Suprapubic skin (tissue), 4 donors: ENCODE measurements at places on chromosomes 2 and 18. TPM values are rescaled to one million over a fixed set of nuclear protein-coding genes. Genes with fewer than 3 reads are reported as not detected.
A peak's percentile ranks its signal among the peaks of the same experiment; 100 is the strongest.

The GALNT3 gene
- 24.0 TPM for total RNA-seq

- no peak for DNase-seq
Observed at GRCh38 chr2:62460175-62460574, 45.8 kb downstream of the TMEM17 start.

- no peak for DNase-seq
Observed at GRCh38 chr2:39313575-39313974, 69.8 kb upstream of the CDKL4 start.

The CLK1 gene
- 61.0 TPM for total RNA-seq

The POTEJ gene
- total RNA-seq = not detected

DNA sequence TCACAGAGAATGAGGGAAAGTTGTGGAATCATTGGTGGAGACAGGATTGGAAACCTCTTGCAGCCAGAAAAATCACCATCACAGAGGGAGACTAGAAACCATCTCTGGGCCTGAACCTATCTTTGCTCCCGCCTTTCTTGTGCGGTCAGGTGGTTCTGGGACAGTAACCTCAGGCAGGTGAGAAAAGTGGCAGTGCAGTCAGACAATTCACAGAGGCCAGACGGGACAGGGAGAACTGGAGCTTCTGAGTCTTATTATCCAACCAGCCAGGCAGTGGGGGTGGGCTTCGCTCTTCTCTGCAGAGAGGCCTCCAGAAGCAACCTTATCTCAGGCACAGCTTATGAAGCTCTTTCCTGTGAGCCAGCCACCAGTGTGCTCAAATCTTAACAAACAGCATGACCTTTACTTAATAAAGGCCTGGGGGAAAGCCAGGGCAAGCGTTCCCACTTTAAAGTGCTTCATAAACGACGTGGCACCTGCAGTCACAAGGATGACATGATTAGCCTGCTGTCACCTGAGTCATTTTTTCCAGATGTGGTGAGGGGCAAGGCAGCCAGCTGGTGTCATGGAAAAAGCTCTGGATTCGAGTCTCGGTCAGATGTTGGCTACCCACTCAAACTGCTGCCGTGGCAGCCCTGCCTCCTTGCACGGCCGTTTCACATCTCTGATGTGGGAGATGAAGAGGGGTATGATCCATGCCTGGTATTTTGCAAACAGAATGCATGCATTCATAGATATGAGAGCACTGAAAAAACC, 109.7 kb downstream of the B3GNT2 start:
- DNase-seq = peak; percentile 59

The TUBA3D gene
- total RNA-seq = not detected

The EDAR gene
- 2.0 TPM for total RNA-seq

- no peak for DNase-seq
Observed at GRCh38 chr2:60530660-60531281, 22.7 kb downstream of the BCL11A start.

- peak; percentile 84 for DNase-seq
Observed at GRCh38 chr18:23134780-23135549, at the start of gene CABLES1. Gene CABLES1, plus strand, starts transcription at chr18:23135485. Its CDS starts 278 bp downstream, at chr18:23135763.

The SCYGR2 gene
- total RNA-seq = not detected

DNA sequence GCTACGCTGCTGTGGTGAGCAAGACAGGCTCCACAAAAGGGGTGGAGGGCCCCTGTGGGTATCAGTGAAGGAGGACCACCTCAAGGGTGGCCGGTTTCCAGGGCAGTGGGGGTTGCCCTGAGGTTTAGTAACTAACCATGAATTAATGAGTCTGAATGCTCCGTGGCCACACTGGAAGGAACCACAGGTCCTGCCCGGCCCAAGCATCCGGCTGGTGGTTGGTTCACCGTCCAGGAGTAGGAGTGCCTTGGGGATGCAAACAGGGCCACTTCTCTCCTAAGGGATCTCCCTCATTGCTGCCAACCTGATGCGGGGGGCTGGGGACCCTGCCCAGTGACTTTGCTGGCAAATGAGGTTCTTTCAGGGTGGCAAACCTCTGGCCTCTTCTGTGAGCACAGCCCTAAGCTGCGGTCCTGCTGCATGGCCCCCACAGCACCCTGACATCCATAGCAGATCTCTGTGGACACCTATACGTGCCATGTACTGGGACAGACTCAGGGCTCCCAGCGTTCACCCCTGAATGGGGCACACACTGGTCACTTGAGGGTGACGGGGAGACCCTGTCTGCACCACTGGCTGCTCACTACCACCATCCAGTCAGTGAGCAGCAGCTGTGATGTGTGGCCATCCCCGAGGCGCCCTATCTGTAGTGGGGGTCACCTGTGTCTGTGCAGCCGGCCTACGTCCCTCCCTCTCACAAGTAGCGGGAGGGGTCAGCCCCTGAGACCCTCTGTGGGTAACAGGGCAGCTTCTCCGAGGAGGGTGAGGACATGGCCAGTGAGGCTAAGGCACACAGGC, 41.6 kb downstream of the HS6ST1 start:
- peak; percentile 50 for DNase-seq

- no peak for DNase-seq
Observed at GRCh38 chr2:49490710-49491109, 336.4 kb upstream of the FSHR start.

The IGFBP2 gene
- total RNA-seq = 19.7 TPM

- no peak for DNase-seq
Observed at GRCh38 chr2:43179942-43180341, 46.5 kb downstream of the ZFP36L2 start.

The HNRNPA3 gene
- 40.9 TPM for total RNA-seq

DNA sequence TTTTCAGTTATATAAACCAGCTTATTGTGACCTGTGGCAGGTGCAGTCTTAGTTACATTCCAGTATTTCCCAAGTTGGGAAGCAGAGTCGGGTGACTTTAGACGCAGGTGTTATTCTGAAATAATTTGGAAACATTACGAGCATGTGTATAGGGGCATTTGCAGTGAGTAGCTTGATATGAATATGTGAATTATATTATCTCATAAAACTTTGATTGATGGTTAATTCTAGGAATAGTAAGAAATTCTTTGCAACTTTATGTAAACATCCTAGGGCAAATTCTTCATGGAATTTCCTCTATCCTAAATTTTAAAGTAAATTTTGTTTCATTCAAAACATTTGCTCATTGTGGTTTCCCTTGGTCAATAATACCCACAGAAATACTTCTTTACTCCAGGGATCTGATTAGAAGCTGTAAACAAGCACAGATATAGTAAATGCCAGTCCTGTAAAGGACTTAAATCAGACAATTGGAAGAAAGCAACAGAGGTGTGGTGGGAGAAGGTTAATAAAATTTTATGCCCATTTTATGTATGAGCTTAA, 580.6 kb upstream of the CDH2 start:
- DNase-seq = no peak

DNA sequence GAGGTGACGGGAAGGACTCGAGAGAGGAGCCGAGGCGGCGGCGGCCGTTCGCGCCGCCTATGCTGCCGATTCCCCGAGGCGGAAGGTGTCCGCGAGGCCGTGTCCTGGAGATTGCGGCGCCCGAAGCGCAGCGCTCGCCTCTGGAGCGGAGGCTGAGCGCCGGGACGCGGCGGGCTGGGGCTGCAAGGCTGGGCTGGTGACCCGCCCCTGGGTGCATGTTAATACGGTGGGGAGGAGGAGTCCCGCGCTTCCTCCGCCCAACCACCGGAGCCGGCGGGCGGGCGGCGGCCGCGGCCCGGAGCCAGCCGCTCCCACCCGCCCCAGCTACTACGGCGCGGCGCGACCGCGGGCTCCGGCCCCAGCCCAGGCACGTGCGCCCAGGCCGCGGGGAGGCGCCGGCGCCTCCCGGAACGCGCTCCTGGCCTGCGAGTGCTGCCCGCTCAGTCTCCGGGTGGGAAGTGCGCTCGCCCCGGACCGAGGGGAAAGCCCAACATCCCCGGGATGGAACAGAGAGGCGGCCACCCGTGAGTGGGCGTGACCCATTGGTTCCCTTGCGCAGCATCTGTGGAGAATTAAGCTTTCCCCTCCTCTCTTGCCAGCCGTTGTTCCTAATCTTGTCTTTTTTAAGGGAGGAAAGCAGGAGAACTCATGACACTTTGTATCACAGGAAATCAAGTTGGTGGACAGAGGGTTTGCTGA, at the start of gene DLGAP1:
Gene DLGAP1, minus strand, starts transcription at position 195 of the 699 bp plus-strand sequence.
- DNase-seq = peak; percentile 73

The GALR1 gene
- total RNA-seq = 0.08 TPM

DNA sequence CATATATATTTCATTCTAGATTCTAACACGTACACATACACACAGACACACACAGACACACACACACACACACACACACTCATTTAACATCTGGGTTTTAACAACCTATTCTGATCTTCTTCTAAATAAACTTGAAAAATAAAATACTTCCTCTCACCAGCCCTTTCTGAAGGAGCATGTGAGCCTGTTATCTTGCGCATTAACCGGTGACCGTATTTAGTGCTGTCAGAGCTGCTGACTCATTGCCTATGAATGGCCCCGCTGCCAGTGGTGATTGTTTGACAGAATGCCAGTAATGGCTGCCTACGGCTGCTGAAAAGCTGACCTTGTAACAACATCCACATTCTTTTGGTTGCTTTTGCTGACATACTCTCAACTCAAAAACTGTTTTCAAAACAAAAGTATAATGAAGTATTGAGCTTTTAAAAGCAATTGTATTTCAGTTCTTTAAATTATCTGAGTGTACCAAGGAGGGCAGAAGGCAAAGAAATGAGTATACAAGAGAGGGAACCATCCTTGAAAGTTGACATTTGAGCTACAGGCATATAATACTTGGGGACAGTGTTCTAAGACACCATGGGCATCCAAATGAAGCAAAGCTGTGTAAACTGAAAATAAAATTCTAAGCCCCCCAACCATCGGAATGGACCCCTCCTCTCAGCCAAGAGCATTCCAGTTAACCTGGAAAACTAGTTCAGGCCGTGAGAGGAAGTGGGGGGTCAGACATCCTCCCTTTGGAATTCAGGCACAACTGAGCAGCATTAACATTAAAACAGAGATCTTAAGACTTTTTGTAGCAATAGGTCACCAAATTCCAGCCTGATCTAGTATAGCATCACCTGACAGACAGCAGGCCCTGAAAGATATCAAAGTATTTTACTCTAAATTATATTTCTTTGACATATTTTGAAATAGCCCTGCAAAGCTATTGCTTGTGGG, 50.2 kb upstream of the DTNA start:
- peak; percentile 90 for DNase-seq

DNA sequence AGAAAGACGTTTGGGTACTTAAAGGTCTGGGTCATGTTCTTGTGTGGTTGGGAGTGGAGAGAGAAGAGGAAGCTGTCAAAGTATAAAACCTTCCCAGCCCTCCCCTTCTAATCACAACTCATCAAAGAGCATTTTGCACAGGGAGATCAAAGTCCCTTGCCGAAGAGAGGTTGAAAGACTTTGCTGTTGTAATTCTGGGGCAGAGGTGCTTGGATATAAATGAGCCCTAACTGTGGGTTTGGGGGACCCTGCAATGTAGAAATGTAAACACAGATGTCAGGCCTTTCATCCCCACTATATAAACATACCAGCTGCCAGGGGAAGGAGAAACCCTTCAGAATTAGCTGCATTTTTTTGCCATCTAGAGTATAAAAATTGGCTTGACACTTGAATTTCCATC, 182.1 kb downstream of the ETAA1 start:
- DNase-seq = no peak

The POU3F3 gene
- 1.3 TPM for total RNA-seq

GRCh38 chr2:88187038-88187676, 17.0 kb downstream of the THNSL2 start:
- DNase-seq = no peak

DNA sequence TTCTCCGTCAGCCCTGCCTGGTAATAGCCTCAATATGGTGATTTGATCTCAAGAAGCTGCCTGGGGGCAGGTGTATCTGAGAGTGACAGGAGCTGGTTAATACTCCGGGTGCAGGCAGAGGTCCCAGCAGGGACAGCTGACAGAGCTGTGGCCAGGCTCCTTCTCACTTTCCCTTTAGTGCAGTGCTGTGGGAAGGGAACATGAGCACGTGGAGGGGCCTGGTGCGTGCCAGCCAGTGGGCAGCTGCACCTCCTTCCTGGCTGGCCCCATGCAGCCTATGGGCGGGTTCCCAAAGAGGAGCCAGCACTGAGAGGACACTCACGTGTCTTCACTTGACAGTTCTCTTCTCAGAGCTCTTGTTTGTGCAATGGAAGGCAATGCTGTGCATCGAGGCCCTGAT, 9.1 kb downstream of the CNNM4 start:
- no peak for DNase-seq

GRCh38 chr2:177178797-177179196, 33.8 kb upstream of the HNRNPA3 start:
- no peak for DNase-seq

DNA sequence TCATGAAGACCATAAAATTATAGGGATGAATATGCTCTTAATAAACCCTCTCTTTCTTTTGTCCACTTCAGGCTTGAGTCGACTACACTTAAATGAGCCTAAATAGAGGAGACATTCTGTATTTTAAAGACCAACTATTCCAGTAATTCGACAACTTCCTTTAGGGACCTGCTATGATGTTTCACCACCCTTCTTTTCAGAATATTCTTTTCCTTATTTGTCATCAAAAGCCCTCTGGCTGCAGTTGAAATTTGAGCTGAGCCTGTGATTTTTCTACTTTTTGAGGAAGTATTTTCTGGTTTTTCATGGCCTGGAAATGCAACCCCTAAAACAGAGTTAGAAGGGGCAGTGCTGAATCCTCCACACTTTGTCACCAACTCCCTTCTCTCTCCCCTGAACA, 287.0 kb downstream of the EPHA4 start:
- no peak for DNase-seq

The RTP5 gene
- total RNA-seq = not detected

GRCh38 chr18:51563396-51563795, 365.9 kb upstream of the MEX3C start:
- DNase-seq = no peak

The CIDEA gene
- total RNA-seq = 40.0 TPM

DNA sequence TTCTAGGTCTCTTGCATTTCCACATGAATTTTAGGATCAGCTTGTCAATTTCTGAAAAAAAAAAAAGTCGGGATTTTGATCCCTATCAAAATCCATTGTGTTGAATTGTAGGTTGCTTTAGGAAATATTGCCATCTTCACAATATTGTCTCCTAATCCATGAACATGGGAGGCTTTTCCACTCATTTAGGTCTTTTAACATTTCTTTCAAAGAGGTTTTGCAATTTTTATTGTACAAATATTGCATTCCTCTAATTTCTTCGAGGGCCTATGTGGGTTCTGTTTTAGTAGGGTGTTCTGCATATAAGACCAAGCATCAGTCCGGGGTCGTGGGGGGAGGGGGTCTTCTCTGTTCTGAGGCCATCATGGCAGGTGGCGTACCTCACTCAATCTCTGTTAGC, 725 bp upstream of the LAMA3 start:
- DNase-seq = no peak
